ENCODE measurements at places on chromosomes 3 and 15.

DNA sequence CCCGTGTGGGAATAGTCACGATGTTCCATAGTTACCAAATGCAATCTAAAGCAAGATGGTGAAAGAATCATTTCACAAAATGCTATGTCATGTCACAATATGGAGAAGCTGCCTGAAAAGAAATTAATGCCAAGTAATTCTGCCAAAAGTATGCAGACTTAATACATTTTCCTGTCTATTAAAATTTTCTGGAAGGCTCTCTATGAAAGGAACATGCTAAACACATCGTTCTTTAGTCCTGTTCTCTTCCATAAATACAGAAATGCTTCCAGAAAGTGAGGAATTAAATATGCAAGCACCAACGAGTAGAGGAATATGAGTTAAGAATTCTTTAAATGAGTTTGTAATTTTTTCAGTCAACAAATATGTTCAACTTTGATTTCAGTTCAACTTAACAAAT lies 266.8 kb upstream of the CRBN start:
- DNase-seq: no peak

DNA sequence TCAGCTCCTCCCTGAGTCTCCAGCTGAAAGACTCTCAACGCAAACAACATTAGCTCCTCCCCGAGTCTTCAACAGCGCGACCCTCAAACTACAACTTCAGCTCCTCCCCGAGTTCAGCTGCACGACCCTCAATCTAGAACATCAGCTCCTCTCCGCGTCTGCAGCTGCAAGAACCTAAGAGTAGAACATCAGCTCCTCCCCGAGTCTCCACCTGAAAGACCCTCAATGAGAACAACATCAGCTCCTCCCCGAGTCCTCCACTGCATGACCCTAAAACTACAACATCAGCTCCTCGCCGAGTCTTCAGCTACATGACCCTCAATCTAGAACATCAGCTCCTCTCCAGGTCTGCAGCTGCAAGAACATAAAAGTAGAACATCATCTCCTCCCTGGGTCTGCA lies 78.3 kb downstream of the TFRC start:
- DNase-seq: no peak

DNA sequence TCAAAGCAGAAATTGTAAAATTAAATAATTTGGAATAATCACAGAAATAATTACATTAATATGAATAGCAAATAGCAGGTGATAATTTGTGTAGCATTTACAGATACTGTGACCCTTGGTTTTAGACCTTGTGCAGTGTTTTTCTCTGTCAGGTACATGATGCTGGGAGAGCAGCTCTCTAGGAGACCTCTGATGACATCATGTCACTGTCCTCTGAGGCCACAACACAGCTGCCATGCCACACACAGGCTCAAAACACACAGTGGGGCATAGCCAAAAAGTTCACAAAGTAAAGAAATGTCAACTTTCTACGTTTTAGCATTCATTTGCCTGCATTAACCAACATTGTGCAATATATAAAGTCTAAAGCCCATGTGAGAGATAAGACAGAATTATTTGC lies 71.8 kb upstream of the ZBTB20 start:
- no peak for DNase-seq

DNA sequence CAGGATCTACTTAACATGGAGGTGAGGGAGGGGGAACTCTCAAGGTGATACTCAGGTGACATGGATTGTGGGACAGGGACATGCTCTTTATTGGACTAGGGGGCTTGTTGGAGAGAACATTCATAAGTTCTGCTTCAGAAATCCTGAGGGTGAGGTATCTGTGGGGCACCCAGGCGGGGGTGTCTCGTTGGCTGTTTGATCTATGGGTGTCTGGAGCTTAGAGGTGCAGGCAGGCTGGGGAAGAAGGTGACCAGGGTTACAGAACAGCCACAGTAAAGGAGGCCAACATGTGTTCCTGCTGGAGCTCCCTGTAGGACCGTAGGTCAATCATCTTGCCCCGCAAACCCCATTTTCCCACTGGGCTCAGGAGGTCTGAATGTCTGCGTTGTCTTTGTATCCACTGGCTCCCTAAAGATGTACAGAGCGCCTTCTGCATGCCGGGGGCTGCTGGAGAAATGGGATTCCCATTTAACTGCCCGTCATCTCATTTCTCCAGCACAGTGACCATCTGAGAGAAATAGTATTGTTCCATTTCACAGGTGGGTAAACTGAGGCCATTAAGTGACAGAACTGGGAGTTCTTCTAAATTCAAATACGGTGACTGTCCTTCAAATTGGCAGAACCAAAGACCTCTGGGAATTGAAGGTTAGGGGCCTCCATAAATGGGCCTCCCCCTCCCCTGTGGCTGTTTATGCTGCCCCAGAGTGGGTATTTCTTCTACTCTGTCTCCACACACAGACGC lies 40.3 kb upstream of the TSEN2 start:
- DNase-seq: no peak

DNA sequence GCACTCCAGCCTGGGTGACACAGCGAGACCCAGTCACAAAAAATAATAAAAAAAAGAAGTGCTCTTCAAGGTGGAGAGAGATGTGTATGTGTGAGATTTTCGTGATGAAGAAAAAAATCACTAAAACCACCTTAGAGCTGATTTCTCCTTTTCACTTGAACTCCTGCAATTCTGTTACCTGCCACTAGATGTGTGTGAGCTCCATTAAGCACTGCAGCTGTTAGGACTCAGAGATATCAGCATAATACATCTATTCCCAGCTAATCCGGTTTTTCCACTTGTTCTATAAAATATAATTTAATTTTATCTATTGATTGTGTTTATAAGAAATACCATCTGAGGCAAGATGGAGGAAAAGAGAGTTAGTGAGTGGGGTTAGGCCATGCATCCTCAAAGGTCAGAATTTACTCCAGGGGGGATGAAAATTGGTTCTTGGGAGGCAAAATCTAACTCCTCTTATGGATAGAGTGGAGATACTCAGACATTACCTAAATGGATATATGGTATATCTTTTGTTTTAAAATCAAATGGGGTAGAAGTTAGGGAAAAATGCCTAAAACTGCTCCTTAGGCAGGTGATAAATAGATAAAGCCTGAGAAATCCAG lies 152.7 kb downstream of the IL20RB start:
- DNase-seq: no peak

DNA sequence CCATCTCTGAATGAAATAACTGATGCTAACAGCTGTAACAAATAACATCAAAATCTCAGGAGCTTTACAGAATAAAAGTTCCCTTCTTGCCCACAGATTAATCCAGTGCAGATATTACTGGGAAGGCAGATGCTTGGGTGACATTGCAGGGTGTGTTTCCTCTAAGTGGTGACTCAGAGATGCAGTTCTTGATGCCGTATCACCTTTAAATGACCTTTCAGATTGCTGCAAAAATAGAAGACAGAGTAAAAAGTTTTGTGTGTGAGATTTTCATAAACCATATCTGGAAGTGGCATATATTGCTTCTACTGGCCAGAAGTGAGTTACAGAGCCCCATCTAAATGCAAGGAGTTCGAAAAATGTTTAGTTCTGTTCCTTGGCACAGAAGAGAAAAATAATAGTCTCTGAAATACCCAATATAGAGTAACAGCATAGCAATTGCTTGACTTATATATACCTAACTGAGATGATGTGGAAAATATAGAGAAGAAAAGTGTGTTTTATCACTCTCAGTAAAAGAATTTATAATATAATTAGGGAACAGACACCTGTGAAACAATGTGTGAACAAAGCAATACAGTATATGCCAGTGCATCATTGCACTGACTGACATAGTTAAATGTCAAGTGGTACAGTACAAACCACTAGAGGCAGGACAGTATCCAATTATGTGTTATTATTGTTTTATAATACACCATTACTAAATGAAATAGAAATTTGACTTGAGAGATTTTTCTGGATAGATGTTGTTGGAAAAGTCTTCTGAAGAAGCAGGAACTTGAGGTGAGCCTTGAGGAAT lies 430.7 kb upstream of the CBLB start:
- DNase-seq: peak; percentile 42

GRCh38 chr15:62291262-62291661 lies 126.2 kb upstream of the C2CD4B start:
- no peak for DNase-seq

- peak; percentile 93 for DNase-seq
These were observed 6.7 kb upstream of the PSTPIP1 start for GRCh38 chr15:76987896-76988860.

Measured in activated CD8-positive, alpha-beta memory T cell treated with anti-CD3 and anti-CD28 coated beads, Interleukin-2, amount 10 ng/mL, durations not matched to agents 7 days and 5 days (primary cell).